GM04503 (cell line): ENCODE measurements at places on chromosomes 16 and 17.
A peak's percentile ranks its signal among the peaks of the same experiment; 100 is the strongest.

DNA sequence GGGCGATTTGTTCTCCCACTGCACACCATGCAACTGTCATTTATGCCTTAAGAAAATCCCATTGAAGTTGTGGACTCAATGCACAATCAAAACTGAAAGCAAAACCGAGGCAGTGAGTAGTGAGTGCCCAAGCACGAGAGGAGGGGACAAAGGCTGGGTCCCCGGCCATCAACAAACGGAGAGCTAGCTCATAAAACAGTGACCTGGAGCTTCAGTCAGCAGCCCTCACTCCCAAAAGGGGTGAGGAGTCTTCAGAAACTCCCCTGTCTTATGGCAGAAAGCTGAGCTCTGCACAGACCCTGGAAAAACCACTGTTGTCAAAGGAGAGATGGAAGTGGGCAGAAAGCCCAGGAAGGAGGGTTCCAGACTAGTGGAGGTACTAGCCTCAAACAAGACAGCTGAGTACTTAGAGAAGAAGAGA lies 96.9 kb downstream of the ADCY9 start:
- DNase-seq: no peak

- no peak for DNase-seq
These were observed 184.0 kb downstream of the ZNF18 start for GRCh38 chr17:11813278-11813677.

GRCh38 chr16:89322321-89323119 lies 105.0 kb downstream of the ZNF778 start:
- DNase-seq: peak; percentile 45

- DNase-seq: no peak
These were observed 11.2 kb downstream of the PPL start for GRCh38 chr16:4925791-4926190.

- no peak for DNase-seq
These were observed 6.5 kb downstream of the ADAT1 start for GRCh38 chr16:75616521-75617010.

- no peak for DNase-seq
These were observed 59.9 kb downstream of the RPH3AL start for GRCh38 chr17:292531-293382.

- DNase-seq: no peak
These were observed 48.1 kb downstream of the HLF start for GRCh38 chr17:55312852-55313251.

DNA sequence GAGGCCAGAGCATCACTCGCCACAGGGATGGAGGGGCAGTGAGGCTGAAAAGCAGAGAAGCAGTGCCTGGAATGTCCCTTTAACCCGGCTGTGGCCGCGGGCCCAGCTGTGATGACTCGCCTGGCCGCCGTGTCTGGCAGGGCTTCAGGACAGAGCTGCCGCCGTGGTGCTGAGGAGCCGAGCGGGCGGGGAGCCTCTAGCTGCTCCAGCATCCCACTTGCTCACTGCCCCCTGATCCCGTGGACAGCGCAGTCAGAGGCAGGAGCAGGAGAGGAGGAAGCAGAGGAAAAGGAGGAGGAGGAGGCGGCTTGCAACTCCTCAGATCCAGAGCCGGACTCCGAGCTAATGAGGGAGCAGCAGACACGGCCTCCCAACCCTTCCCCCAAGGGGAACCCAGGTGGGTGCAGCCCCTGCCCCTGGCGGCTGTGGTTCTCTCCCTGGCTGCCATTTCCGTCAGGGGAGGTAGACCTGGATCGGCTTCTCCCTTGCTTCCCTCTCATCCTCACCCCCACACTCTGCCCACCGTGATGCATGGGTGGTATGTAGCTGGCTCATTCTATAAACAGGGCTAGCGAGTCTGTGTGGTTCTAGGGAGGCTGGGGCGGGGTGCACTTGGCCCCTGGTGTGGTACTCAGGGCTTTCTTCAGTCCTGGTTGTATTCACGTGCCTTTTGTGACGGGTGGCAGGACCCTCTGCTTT lies 165.7 kb downstream of the CMIP start:
- no peak for DNase-seq

- DNase-seq: peak; percentile 64
These were observed 18.8 kb downstream of the SIAH1 start for GRCh38 chr16:48366165-48367093.
